ENCODE measurements at places on chromosomes 3 and 15.
A peak's percentile ranks its signal among the peaks of the same experiment; 100 is the strongest.

GRCh38 chr3:128315313-128315712, 151.4 kb downstream of the DNAJB8 start:
- no peak for DNase-seq

DNA sequence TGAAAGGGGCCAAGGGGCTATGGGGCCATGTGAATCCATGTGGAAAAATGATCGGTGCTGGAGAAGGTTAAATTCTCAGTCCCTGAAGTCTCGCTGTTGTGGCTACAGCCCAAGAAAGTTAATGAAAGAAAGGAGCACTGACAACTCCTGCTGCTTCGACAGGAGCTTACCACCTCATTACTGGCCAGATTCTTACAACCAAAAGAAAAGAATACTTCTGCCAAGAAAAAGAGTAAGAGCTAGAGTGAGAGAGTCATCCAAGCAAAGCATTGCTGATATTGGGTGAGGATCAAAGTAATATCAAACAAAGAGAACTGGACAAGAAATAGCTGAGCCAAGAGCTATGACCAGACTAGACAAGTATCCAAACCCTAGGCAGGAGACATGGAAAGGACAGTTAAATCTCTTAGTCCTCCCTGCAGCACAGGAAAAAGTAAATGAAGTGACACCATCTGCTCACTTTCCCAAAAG, 348.4 kb upstream of the PLSCR5 start:
- peak; percentile 93 for DNase-seq

GRCh38 chr3:126436826-126437717, 38.6 kb downstream of the ZXDC start:
- no peak for DNase-seq

- no peak for DNase-seq
These were observed 65.8 kb downstream of the SCN5A start for GRCh38 chr3:38583688-38584087.

DNA sequence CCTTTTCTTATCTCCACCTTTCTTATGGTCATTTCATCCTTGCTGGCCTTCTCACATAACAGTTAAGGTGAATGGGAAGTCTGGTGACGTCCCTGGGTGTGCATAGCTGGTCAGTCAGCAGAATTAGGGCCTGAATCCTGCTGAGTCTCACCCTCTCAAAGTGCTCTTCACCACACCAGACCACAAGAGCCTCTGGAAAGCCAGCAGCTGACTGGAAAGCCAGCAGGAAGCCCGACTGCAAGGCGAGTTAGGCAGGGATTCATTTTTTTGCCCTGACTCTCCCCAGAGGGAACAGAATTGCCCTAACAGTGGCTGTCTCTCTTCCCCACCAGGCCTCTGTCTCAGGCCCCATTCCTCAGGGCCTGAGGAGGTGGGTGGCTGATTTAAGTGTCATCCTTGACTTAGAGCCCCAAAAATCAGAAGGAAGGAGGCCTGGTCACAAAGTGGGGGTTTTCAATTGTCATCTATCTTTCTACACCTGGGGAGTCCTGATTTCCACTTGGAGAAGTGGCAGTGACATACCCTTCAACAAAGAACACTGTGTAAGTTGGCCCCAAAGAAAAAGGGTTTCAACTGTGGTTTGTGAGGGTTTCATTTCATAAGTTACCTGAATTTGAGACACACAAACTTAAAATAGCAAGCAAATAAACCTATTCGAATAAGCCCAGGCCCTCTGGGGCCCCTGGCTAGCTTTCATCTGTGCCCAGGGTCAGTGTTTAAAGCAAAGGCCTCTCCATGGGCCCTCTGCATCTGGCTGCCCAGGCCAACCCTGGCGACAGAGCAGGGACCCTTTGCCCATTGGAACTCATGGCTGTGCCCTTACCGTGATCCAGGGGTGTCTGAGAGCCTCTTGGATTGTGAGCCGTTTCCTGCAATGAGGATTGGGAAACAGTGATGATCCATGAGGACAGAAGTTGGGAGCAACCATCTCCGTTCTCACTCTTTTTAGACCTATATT, 90.5 kb upstream of the HERC1 start:
- peak; percentile 33 for DNase-seq

DNA sequence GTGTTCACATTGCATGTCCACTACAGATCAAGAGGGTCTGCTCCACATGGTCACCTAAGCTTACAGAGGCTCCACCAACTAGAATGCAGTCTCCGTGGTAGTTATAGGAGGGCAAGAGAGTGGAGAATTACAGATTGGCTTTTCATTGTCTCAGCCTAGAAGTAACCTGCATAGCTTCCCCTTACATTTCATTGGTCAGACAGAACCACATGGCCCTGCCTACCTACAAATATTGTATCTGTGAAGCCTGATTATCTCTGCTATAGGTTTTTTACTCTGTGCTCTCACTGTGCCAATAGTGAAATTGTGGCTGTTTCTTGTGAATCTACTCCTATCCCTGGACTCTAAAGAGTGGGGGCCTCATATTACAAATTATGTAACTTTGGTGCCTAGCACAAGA, 2.5 kb upstream of the TLNRD1 start:
- DNase-seq, result no peak

DNA sequence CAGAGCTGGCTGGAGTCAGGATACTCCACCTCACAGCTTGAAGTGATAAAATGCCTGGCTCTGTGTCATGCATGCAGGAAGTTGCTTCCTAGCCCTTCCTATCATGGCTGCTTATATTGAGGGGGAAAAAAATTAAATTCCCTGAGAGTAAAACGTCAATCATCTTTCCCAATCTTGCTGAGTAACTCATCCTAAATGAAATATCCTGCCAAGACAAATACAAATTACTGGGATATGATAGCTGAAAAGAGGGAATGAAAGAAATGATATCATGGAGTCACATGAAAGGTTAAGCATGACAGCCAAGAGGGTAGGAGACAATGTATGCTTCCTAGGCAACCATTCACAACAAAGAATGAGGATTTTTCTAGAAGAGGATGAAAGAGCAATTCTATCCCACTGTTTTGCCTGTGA, 110.6 kb downstream of the ABI3BP start:
- peak; percentile 25 for DNase-seq

DNA sequence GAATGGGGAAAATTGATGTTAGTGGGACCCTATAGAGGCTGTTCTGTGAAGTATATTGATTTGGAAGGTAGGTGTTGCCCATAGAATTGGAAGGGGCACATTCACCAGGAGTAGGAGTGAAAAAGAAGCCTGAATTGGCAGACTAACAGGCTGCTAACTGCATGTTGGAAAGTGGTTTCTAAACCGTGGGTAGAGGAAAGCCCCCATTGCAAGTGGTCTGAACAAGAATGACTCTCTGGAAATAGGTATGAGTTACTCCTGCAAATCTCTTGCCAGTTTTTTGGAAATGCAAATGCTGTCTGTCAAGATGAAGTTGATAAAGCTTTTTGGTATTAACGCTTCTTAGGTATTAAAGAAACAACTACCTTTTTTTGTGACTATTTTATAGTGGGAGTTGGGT, 3.5 kb downstream of the UBE2E1 start:
- DNase-seq, result no peak

GRCh38 chr3:156160647-156161046, 40.3 kb downstream of the KCNAB1 start:
- DNase-seq, result no peak

DNA sequence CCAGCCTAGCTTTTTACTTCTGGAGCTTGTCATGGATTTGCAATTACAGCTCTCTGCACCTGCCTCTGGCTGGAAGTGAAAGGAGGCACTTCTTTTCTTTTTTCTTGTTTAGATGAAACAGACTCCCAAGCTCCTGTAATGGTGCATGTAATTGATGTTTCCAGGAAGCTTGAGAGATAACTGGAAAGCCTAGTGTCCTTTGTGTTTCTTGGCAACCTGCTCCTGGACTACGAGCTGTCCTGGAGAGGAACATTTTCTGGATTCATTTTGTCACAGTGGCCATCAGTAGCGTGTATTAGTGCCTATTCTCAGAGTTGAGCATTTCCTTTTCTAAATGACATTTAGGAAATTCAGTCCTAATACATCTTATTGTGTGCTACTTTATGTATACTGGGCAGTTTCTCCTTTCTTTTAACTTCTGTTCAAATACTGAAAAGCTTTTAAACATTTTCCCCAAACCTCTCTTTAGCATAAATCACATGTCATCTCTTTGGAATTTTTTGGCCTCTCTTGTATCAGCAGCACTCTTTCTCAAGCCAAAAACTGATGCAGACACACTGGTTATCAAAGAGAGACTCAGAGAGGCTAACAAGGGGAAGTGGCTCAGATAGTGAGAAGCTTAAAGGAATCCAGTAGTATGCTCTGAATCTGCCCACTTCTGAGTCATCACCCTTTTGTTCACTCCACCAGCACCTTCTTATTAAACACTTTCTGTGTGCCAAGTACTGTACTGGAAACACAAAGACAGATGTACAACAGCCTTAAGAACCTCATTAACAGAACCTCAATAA, 62.6 kb upstream of the SLC2A2 start:
- peak; percentile 99 for DNase-seq

DNA sequence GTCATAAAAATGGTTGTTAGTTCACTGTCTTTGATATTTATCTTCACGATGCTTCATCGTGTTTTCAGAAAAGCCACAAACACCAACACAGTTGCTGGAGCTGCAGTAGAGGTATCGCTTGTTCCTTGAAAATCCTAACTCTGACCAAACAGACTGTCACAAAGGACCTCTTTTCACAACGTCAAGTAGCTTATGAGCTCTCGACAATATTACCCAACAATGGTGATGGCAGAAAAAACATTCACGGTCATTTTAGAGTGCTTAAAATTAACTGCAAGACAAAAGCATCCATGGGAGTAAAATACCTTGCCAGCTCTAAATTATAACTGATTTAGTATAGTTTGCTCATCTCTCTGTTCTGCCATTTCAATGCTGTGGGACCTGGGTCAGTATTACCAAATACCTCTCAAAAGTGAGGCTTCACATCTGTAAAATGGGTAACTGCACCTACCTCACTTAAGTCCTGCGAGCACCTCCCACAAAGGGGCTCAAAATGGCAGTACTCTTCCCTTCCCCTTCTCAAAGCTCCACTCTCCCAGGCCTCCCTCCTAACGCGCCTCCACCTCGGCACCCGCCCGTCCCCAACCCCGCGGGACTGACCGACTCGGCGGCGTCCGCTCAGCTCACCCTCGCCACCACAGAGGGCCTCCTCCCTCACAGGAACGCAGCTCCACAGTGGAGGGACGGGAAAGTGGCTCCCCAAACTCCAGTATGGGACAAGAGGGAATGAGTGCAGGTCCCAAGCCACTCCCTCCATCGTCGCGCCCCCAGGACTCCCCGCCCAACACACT, 546 bp downstream of the TRIM59 start:
- DNase-seq, result peak; percentile 27

DNA sequence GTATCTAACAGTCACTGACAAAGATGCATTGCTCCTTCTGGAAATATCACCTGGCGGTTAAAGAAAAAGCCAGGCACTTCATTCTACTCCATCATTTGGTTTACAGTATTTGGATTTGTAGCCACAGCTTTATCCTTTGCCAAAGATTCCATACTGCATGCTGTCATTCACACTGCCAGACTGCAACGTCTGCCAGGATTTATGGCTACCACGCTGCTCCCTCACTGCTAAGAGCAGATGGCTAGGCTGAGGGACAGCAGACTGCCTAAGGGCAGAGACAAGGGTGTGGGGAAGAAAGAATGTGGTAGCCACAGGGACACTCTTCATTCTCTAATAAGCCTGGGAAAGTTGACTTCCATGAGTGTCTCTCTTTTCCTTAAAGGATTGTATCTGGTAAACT, 1047.0 kb downstream of the TUSC7 start:
- peak; percentile 29 for DNase-seq

DNA sequence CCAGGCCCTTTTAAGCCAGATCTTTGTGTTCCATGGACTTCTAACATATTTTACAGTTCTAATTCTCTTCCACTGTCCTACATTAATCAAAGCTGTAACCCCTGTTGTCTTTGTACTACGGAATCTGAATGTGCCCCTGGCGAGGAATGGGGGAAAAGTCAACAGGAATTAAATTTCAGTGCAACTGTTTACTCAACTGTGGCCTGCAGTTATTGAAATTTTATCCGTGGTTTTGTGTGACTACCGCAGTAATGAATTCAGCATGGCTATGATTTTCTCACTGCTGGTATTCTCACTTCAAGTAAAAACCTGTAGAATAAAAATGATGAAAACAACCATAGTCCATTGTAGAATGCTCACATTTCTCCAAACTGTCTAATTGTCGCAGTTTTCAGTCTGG, 388.0 kb downstream of the FOXP1 start:
- peak; percentile 86 for DNase-seq

DNA sequence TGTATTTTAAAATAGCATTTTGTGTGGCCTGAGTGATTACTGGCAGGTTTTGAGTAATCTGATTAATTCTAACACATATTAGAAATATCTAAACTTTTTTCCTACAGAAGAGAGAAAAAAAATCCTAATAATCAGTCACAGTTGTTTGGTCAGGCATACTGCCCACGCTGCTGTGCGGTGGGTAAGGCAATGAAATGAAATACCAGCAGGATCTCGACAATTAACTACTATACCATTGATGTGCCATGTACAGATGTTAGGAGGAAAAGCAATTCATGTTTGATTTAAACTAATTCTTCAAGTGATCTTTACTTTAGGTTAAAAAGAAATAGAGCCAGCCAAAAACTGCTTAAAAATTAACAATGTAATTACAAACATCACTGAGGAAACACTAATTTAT, 5.2 kb downstream of the GRAMD2A start:
- no peak for DNase-seq

DNA sequence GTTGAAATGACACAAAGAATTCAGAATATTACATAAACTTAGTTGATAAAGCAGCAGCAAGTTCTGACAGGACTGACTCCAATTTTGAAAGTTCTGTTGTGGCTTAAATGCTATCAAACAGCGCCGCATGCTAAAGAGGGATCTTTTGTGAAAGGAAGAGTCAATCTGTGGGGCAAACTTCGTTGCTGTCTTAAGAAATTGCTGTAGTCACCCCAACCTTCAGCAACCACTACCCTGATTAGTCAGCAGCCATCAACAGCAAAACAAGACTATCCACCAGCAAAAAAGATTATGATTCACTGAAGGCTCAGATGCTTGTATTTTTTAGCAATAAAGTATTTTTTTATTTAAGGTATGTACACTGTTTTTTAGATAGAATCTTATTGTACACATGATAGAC, 14.2 kb downstream of the CRBN start:
- no peak for DNase-seq

DNA sequence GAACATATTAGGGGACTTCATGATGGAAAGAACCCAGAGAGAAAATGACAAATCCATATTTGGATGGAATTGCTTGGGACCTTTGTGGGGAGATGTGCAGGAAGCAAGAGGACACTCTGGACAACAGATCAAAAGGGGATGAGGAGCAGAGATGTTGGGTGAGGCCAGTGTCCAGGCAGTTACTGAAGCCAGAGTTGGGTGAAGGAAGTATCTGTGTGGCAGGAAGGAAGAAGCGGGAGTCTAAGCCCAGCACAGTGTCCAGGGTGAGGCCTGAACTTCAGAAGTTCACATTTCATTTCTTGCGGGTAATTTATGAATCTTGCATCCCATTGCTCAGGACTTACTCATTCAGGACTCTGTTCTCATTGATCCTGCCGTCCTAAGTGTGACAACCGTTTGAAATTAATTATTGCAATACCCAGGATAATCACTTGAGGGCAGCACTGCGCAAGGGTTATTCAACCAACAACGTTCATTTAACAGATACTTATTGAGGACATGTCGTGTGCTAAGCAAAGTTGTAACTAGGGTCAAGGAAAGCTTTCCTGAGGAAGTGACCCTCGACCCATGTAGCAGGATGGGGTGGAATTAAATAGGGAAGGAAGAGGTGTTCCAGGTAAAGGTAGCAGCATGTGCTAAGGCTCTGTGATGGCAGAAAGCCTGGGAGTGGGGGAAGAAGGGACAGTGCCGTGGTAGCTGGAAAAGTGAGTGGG, 61.3 kb upstream of the CMTM8 start:
- peak; percentile 23 for DNase-seq

- DNase-seq, result no peak
These were observed 244.0 kb downstream of the OCA2 start for GRCh38 chr15:27855137-27855536.

- DNase-seq, result no peak
These were observed 1.4 kb downstream of the FES start for GRCh38 chr15:90885432-90886290.
